ENCODE measurements at places on chromosomes 4 and X.

GRCh38 chrX:94695910-94696309 lies 1021.9 kb downstream of the FAM133A start:
- DNase-seq, result no peak

DNA sequence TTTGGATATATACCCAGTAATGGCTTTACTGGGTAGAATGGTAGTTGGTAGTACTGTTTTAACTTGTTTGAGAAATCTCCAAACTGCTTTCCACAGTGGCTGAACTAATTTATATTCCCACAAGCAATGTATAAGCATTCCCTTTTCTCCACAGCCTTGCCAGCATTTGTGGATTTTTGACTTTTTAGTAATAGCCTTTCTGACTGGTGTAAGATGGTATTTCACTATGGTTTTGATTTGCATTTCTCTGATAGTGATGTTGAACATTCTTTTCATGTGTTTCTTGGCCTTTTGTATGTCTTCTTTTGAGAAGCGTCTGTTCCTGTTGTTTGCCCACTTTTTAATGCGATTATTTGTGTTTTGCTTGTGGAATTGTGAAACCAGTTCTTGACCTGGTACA lies 290.5 kb downstream of the BMPR1B start:
- no peak for DNase-seq

DNA sequence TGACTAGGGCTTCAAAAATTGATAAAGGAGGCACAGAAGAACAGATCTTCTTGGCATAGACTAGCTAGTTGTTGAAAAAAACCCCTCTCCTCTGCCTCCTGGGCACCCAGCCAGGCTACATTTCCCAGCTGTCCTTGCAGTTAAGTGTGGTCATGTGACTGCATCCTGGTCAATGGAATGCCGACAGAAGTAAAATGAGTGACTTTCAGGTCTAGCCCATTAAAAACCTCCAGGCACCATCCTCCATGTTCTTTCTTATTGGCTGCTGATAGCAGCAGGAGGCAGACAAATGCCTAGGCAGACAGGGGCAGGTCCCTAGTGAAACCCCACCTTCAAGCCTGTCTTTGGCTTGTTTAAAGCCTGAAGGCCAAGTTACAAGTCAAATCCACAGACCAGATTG lies 35.3 kb downstream of the ATXN3L start:
- no peak for DNase-seq

DNA sequence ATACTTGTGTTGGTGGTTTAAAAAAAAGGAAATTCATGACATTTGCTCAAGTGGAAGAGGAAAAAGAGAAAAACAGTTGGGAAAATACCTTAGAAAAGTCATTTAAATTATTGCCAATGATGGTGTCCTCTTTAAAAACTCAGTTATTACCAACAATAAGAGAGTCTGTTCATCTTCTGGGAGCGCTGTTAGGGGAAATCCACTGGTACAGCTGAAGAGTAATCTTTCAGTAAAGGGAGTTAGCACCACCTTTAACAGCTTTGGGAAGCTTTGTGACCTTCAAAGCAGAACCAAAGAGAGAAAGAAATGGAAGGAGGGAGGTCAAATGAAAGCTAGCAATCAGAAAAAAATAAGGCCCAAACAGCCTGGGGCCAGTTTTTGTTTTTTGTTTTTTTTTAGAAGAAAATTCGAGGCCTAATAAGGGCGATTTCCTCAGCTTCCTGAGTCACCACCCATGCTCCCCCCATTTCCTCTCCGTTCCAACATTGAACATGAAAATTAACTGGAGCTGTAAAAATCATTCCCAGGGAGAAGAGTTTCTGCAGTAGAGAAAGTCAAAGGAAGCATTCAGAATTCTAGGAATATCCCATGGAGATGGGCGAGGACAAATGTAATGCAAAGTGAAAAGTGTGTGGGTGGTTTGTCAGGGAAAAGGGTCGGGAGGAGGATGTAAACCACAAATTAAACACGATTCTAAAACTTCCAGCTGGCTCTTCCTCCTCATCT lies 115.1 kb downstream of the SH3KBP1 start:
- DNase-seq, result no peak

DNA sequence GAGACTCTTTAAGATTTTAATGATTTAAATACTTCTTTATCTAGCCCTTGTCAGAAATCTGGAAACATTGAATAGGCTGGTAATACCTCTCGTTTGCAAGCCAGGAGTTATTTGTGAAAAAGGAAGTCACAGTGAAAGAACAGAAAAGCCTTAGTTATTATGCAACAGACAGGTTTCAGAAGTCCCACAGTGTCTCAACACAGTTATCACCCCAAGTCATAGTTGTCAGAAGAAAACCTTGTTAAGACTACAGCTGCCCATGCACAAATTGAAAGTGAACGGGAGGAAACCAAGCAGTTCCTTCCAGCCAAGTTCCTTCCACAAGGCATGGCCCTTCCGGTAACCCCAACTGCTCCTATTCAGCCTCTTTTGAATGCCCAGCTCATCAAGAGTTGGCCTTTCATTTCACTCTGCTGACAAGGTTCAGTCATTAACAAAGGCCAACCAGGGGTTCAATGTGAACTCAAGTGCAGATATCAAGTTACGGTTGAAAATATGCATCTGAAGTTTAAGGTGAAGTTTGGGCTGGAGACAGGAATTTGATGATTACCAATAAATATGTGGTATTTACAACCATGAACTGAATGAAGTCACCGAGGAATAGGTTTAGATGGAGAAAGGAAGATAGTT lies 15.6 kb downstream of the ALPK1 start:
- DNase-seq, result no peak

DNA sequence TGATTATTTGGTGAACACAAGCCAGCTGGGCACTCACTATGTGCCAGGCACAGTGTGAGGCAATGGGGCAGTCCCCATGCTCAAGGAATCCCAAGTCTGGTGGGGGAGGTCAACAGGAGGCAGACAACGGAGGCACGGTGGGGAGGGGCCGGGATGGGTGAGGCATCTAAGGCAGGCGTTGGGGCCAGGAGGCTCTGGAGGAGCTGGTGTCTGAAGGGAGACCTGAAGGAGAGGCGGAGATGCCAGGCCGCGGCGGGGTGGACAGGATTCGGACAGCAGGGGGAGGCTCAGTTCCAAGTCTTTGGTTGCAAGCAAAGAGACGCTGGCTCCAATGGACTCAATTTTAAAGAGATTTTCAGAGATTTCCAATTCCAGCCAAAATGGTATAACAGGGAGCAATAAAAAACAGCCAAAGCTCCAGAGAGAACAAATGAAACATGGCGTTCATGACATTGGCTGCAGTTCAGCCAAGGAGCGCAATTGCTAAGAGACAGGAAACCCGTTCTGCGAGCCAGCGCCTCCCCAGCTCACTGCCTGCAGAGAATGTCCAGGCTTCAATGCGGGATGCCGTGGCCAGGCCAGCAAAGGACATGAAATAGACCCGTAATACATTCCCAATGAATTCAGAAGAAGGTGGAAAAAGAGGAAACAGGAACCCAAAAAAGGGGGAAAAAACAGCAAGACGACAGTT lies 105.2 kb upstream of the LRPAP1 start:
- DNase-seq, result no peak

GRCh38 chr4:110041735-110042134 lies 129.1 kb downstream of the EGF start:
- DNase-seq, result no peak

GRCh38 chrX:109874548-109874947 lies 128.4 kb upstream of the TMEM164 start:
- DNase-seq, result no peak
